ENCODE measurements at places on chromosomes 11 and 22. TPM values are rescaled to one million over a fixed set of nuclear protein-coding genes. Genes with fewer than 3 reads are reported as not detected.

The DDX10 gene
- total RNA-seq: 18.5 TPM

The MN1 gene
- total RNA-seq: 7.4 TPM

The FBXO3 gene
- total RNA-seq: 28.7 TPM

- DNase-seq: no peak
- H3K4me3 ChIP-seq: no peak overlapping the region
- H3K27me3 ChIP-seq: peaks cover 18% of the 10 kb centered on the region
- H3K27ac ChIP-seq: no peak overlapping the region
- no peaks in the 10 kb centered on the region for H3K4me1 ChIP-seq
- no peaks in the 10 kb centered on the region for H3K36me3 ChIP-seq
Measured at GRCh38 chr11:2804701-2805387, 80.7 kb downstream of the CDKN1C start.

DNA sequence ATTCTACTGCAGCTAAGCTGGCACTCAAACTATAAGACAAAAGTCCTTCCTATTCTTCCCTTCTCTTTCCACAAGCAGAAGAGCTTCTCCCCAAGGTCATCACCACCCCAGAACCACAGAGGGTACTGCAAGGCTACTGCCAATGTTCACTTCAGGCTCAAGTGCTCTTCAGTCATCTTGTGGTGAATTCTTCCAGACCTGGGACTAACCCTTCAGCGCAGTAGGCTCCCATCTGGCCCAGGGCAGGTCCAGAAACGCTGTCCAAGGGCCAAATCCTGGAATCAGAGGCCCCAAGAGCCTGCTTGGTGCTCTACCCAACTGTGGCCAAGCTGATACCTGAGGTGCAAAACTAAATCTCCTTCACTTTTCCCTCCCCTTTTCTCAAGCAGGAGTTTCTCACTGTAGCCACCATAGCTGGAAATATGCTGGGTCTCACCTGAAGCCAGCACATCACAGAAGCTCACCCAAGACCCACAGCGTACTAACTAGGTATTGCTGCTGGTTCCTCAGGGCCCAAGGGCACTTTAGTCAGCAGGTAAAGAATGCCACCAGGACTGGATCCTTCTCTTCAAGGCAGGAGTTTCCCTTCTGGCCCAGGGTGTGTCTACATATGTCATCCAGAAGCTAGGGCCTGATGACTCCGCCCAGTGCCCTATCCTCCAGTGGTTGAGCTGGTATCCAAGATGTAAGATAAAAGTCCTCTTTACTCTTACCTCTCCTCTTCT, 27.8 kb downstream of the FCHSD2 start:
- no peak overlapping the region for H3K4me3 ChIP-seq
- no peaks in the 10 kb centered on the region for H3K36me3 ChIP-seq
- DNase-seq: no peak
- no peaks in the 10 kb centered on the region for H3K27me3 ChIP-seq
- H3K27ac ChIP-seq: no peak overlapping the region
- no peaks in the 10 kb centered on the region for H3K4me1 ChIP-seq

DNA sequence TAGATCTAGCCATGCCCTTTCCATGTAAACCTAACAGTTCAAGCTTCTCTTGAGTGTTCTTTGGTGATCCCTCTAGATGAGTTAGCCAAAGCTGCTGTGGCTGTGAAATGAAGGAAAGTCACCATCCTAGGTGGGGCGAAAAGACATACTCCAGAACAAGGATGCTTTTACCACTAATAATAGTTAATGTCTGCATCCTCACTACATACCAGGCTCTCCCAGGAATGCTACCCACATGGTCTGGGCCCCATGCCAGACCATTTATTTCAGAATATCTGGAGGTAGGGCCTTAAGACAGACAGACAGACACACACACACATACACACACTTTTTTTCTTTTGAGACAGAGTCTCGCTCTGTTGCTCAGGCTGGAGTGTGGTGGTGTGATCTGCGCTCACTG, 14.7 kb downstream of the ABTB2 start:
- no peak overlapping the region for H3K27ac ChIP-seq
- H3K36me3 ChIP-seq: no peaks in the 10 kb centered on the region
- H3K4me1 ChIP-seq: peaks cover 33% of the 10 kb centered on the region

- no peaks in the 10 kb centered on the region for H3K36me3 ChIP-seq
- no peak overlapping the region for H3K27ac ChIP-seq
- no peaks in the 10 kb centered on the region for H3K4me1 ChIP-seq
- H3K4me3 ChIP-seq: no peak overlapping the region
- H3K27me3 ChIP-seq: peaks cover 33% of the 10 kb centered on the region
Measured at GRCh38 chr11:20605602-20606091, 6.2 kb downstream of the SLC6A5 start.
